ENCODE measurements at places on chromosomes 5 and 9. TPM values are rescaled to one million over a fixed set of nuclear protein-coding genes. Genes with fewer than 3 reads are reported as not detected.

PPP3R2 gene
- total RNA-seq: not detected

C9orf153 gene
- total RNA-seq: 0.15 TPM

DNA sequence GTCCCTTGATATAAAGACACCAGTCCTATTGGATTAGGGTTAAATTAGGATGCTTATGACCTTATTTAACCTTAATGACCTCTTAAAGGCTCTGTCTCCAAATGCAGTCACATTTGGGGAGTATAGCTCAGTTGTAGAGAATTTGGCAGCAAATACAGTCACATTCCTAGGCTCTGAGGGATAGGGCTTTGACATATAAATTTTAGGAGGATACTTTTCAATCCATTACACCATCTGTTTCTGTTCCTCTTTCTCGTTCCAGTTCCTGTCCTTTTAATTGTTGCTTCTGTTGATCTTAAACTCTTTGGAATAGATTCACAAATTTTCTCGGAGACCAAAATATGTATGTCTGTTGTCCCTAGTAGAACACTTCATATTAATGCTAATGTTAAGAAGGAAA is 390.0 kb upstream of the PCSK5 start:
- no peak for DNase-seq

GRCh38 chr9:95273369-95274022 is 44.0 kb downstream of the FANCC start:
- no peak for DNase-seq

- DNase-seq: no peak
Observed at GRCh38 chr5:142011572-142012185, 1.1 kb downstream of the GNPDA1 start.

DNA sequence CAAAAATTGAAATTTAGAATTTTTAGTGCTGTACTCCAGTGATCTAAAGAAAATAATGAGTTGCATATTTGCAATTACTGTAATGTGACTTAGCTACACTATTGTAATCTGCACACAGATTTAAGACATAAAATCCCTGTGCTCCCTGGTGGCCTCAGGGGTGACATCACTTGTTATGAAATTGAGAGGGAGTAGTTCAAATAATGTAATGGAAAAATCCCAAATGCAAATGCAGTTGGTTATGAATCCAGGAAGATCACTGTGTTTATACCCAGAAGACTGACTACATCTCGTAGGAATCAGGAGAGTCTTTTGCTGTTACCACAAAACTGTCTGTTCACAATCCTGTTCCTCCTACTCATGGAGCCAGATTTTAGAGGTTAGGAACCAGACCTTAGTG is 178.7 kb upstream of the FBXL17 start:
- no peak for DNase-seq

DNA sequence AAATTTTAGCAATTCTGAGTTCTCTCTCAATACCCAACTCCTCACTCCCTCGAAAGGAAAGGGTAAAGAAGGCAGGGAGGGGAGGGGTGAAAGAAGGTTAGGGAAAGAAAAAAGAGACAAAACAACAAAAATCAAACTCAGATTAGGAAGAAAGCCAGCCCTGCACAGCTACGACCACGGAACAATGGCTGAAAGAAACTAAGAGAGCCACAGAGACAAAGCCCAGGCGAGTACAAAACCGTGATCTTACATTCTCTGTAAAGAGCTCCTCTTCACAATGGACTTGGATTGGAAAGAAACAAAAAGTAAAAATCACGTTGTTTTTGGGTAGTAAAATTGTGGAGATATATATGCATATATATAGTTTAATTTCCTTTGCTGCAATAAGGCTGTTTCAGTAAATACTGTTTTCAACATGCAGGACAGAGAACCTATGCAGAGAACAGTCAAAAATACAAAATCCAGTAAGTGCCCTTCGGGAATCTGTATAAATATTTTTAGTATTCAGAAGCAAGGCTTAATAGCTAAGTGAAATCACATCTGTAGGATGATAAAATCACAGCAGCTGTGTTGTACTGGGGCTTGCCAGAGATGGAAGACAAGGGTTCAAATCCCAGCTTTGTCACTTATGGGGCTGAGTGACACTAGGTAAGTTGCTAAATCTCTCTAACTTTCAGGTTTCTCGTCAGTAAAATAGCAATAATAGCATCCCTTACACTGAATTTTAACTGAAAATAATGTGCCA is 16.9 kb downstream of the PSMB7 start:
- DNase-seq: no peak

Data from left lobe of liver (tissue), 2 donors.